ENCODE measurements at places on chromosomes 11 and 22. TPM values are rescaled to one million over a fixed set of nuclear protein-coding genes. Genes with fewer than 3 reads are reported as not detected.
A peak's percentile ranks its signal among the peaks of the same experiment; 100 is the strongest.

DNA sequence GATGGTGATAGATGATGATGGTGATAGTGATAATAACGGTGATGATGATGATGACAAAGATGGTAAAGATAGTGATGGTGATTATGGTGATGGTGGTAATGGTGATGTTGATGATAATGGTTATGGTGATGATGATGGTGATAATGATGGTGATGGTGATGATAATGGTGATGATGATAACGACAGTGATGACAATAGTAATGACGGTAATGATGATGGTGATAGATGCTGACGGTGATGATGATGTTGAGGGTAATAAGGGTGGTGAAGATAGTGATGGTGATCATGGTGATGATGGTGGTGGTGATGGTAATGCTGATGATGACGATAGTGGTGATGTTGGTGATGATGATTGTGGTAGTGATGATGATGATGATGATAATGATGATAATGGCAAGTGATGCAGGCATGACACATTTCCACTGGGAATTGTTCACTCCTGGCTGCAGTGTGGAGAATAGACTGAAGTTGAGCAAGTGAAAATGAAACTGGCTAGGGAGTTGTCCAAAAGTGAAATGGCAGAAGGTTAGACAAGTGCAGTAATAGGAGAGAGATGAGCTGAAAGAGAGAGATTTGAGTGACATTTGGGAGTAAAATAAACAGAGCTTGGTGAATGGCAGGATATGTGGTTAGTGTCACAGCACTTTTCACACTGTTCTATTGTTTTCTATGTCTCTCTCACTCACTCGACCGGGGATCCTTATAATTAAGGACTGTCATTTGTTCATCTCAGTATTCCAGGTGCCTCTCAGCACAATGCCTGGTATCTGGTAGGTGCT lies 992.5 kb downstream of the OPCML start:
- DNase-seq: no peak
- H3K4me1 ChIP-seq: no peaks in the 10 kb centered on the region
- no peak overlapping the region for H3K27ac ChIP-seq
- no peaks in the 10 kb centered on the region for H3K36me3 ChIP-seq

GRCh38 chr11:16607675-16608644 lies 130.5 kb upstream of the C11orf58 start:
- H3K27me3 ChIP-seq: peaks cover 75% of the 10 kb centered on the region
- peaks cover 37% of the 10 kb centered on the region for H3K4me1 ChIP-seq
- peak overlapping the region; percentile 86 for H3K27ac ChIP-seq
- DNase-seq: no peak

The GGT5 gene
- total RNA-seq: 47.4 TPM

GRCh38 chr22:44569561-44569991 lies 71.5 kb upstream of the RTL6 start:
- H3K4me1 ChIP-seq: no peaks in the 10 kb centered on the region
- H3K4me3 ChIP-seq: no peak overlapping the region

DNA sequence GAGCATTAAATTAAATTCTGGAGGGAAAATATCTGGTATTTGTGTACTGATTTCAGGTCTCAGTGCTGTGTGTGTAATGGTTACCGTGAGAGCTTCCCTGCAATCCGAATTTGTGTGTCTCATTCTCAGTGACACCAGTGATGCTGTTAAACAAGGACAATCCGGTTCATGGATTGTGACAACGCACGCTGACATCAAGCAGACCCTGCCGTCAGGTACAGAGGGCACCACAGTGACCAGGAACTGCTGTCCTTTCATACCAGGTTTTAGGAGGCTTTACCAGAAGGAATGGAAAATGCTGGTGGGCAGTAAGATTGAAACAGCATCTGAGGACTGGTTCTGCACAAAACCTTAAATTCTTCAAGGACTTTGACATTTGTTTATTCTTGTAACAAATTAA lies 30.5 kb upstream of the PLET1 start:
- no peak overlapping the region for H3K4me3 ChIP-seq
- no peak for DNase-seq
- H3K27me3 ChIP-seq: no peaks in the 10 kb centered on the region
- no peak overlapping the region for H3K27ac ChIP-seq

The MAJIN gene
- not detected for total RNA-seq

DNA sequence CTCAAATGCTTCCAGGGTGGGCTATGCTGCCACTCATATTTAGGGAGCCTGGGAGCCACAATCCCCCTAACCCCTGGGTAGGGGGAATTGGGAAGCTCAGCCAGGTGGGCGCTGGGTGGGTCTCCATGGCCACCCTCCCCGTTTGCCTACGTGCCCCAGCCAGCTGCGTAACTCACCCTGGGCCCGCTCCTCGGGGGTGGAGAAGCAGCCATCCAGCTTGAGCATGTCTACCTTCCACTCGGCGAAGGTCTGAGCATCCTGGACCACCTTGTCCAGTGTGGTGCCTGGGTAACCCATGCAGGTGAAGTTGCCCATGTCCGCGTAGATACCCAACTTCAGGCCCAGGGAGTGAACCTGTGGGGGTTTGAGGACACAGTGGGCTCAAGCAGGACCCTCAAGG lies 3.7 kb downstream of the NAGA start:
- H3K4me1 ChIP-seq: peaks cover 18% of the 10 kb centered on the region
- H3K36me3 ChIP-seq: peaks cover 45% of the 10 kb centered on the region
- no peaks in the 10 kb centered on the region for H3K27me3 ChIP-seq

The OR4B1 gene
- total RNA-seq: not detected

DNA sequence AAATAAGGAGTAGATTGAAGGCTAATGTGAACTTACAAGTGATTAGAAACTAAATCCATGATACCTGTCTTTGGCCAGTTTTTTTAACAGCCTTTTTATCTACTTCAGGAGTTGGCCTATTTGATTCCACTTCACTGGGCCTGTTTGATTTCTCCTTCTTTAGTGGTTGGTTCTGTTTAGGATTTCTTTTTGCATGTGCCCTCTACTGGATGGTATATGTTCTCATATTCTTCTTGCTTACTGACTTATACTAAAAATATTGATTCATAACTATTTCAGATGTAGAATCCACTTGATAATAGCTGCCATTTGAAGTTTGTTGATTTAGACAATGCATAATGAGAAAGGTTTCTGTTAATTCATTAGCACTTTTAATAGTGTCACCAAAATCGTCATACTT lies 53.9 kb downstream of the USP47 start:
- H3K27me3 ChIP-seq: no peaks in the 10 kb centered on the region
- no peak overlapping the region for H3K27ac ChIP-seq
- H3K4me1 ChIP-seq: peaks cover 5% of the 10 kb centered on the region
- DNase-seq: no peak
- no peak overlapping the region for H3K4me3 ChIP-seq

DNA sequence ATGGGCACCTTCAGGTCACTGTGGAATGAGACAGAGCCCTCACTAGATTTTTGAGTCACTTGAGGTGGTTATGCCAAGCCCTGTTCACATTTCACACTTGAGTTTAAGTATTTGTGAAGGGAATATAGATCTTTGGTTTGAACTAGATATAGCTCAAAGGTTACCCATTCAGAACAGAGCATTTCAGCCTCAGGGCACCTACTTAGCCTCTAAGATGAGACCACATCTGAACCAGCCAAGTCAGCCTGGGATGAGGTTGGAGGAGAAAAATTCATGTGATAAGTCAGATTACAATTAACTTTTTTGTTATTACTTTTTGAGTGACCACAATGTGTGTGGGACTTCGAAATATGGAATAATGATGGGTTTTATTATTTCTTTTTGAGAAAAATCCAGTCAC lies 127.8 kb downstream of the TEAD1 start:
- peak overlapping the region; percentile 47 for H3K27ac ChIP-seq
- no peaks in the 10 kb centered on the region for H3K27me3 ChIP-seq
- H3K36me3 ChIP-seq: no peaks in the 10 kb centered on the region
- DNase-seq: no peak
- peaks cover 50% of the 10 kb centered on the region for H3K4me1 ChIP-seq
- no peak overlapping the region for H3K4me3 ChIP-seq

The CD6 gene
- total RNA-seq: 4.9 TPM

- no peaks in the 10 kb centered on the region for H3K36me3 ChIP-seq
- H3K27ac ChIP-seq: no peak overlapping the region
- no peak for DNase-seq
- peaks cover 3% of the 10 kb centered on the region for H3K4me1 ChIP-seq
- no peaks in the 10 kb centered on the region for H3K27me3 ChIP-seq
- no peak overlapping the region for H3K4me3 ChIP-seq
Observed at GRCh38 chr22:48445113-48445827, 1382.4 kb downstream of the BRD1 start.

GRCh38 chr22:46039535-46039934 lies 62.6 kb upstream of the WNT7B start:
- no peaks in the 10 kb centered on the region for H3K27me3 ChIP-seq
- H3K27ac ChIP-seq: no peak overlapping the region
- H3K4me3 ChIP-seq: no peak overlapping the region
- no peak for DNase-seq
- H3K4me1 ChIP-seq: peaks cover 28% of the 10 kb centered on the region

GRCh38 chr11:118171269-118172062 lies 5.0 kb downstream of the SCN2B start:
- no peaks in the 10 kb centered on the region for H3K36me3 ChIP-seq
- H3K4me1 ChIP-seq: peaks cover 21% of the 10 kb centered on the region
- H3K4me3 ChIP-seq: no peak overlapping the region
- H3K27ac ChIP-seq: no peak overlapping the region

DNA sequence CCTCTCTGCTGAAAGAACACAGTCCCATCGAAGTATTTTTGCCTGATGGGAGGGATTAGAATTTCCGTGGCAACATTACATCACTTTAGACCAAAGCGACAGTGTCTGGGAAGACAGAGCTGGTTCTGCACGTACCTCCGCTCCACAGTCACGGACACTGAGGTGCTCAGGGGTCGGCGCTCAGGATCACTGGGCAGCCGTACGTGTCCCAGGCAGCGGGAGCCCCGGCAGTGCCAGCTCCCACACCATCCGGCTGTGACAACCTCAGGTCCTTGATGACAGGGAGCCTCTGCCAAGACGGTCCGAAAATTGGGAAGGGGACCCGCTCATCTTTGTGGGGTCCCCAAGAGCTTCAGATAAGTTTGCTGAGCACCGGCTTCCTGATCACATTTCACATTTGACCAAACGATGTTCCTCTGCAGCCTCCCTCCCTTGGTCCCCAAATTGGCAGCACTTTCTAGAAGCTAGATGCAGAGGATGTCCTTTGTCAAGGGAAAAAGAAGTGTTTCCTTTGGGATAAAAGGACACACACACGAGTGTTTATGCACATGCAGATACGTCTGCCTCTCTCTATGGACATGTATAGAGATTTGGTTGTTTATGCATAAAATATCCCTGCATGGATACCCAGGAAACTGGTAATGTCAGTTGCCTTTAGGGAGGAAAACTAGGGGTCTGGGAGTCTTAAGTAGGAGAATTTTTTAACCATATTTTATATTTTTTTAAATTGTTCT lies 61.6 kb upstream of the LINC01488 start:
- H3K27ac ChIP-seq: peak overlapping the region; percentile 53
- H3K36me3 ChIP-seq: no peaks in the 10 kb centered on the region
- no peak for DNase-seq
- H3K4me3 ChIP-seq: no peak overlapping the region
- H3K27me3 ChIP-seq: no peaks in the 10 kb centered on the region

DNA sequence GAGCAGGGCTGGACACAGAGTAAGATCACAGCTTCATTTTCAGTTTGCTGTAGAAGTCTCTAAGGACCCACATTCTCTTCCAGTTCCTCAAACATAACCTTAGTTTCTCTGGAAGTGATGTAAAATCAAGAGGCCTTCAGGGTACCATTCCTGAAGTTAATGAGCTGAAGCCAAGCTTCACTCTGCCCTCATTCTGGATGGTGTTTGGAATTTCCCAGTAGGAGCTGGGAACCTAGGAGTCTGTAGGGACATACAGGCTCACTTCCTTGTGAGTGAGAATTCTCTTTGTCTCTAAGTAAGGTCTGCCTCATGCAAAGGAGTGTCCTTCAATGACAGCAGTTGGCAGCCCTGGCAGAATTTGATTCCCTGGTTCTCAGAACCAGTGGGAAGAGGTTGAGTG lies 142.4 kb upstream of the NARS2 start:
- no peak for DNase-seq
- no peak overlapping the region for H3K4me3 ChIP-seq
- no peaks in the 10 kb centered on the region for H3K4me1 ChIP-seq
- no peak overlapping the region for H3K27ac ChIP-seq
- no peaks in the 10 kb centered on the region for H3K36me3 ChIP-seq
- no peaks in the 10 kb centered on the region for H3K27me3 ChIP-seq
